ENCODE measurements at places on chromosomes 11 and 22.

DNA sequence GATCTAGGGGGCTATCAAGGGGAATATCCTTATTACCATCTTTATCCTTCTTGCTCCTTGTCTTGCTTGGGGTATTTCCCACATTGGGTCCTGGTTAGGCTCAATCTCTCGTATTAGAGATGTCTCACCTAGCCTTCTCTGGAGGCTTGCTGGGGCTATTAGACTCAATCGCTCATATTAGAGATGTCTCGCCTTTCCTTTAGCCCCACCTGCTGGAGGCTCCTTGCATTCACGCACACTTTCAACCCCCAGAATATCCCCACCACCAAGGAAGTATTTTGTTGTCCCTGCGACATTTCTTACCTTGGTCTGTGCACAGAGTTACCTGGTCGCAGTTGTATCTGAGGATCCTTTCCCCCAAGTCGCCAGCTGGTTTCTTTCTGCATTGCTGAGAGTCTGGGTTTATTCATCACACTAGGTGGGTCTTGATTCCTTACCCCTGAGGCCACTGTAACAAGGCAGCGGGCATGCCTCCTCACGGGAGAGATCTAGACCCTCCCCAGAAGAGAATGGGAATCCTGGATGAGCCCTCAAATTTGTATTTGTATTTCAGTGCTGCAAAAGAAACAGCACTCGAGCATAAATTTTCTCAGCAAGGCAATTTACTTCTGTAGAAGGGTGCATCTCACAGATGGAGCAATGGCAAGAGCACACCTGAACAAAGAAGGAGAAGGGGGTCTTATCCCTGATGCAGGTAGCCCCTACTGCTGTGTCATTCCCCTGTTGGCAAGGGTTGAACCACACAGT is 15.9 kb upstream of the HYLS1 start:
- DNase-seq, result no peak

GRCh38 chr11:75140269-75141138 is 10.4 kb upstream of the SLCO2B1 start:
- DNase-seq, result peak; percentile 48

DNA sequence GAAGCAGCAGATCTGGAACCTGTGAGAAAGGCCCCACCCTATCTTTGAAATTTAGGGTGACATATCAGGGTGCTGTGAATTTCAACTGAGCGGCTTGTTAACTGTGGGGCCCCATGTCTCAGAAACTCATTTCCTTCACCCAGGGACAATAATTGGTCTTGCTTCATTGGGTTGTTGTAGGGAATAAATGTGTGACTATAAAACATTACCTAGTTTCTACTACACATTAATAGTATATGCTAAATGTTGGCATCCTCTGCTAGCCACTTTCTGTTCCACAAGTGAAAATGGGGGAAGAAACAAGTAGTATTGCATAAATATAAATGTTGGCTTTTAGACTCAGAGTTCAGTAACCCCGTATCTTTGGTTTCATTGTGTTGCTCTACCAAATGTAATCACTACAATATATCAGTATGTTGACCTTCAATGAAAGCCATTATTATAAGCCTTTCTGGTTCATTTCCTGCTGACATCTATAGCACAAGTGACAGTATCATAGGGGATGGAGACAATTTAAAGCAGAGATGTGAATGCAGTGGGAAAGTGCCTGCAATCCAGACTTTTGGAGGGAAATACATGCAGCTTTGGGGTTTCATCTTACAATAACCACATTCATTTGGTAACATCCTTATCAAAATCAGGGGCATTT is 905.5 kb upstream of the RAG2 start:
- DNase-seq, result no peak

DNA sequence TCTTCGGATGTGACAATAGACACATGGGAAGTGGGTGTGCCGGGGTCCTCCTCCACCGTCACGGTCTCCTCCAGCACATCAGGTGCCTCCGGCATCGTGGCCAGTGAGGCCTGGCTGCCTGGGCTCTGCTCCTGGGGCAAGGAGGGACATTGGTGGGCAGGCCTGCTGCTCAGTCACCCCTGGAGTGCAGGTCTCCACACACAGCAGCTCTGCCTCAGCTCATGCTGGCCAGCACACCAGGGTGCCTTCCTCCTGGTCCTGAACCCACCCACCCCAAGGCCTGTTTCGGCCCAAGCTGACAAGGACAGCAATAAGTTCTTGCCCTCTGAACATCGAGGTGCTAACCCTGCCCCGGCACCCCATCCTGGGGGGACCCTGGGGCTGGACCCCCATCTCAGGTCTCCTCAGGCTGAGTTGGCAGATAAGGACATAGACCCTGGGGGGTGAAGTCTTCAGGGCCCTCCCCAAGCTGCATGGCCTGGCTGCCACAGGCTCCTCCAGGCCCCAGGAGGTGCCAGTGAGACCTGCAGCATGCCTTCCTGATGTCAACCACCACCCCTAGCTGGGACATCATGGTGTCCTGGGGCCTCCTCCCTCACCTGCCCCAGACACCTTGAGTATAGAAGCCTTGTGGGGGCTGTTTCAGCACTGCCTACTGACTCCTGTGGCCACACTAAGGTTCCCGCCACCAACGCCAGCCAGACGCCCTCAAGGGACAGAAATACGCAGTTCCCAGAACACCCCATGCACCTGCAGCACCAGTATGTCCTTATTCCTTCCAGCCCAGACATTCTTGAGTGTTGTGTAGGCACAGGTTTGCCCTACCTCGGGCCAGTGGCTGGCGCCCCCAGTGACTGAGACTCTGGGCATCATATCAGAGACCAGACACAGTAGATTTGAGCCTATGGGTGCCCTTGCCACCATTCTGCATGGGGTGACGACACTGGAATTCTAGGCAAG is 34.4 kb downstream of the ARVCF start:
- DNase-seq, result no peak

DNA sequence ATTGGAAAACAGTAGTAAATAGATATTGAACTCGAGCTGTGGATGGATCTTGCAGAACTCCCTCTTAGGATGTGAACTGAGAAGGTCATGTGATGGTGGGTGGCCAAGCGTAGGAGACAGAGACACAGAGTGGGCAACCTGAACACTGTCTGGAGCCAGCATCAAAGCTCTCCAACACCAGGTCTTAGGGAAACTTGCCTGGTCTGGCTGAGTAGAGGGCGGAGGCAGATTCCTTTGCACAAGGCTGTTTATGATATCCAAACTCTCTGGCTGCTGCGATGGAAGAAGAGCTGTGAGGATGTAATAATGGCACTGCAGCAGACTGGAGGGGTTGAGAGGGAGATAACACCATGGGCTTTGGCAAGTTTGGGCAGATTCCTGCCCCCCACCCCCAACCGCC is 10.1 kb downstream of the NAV2 start:
- DNase-seq, result no peak

DNA sequence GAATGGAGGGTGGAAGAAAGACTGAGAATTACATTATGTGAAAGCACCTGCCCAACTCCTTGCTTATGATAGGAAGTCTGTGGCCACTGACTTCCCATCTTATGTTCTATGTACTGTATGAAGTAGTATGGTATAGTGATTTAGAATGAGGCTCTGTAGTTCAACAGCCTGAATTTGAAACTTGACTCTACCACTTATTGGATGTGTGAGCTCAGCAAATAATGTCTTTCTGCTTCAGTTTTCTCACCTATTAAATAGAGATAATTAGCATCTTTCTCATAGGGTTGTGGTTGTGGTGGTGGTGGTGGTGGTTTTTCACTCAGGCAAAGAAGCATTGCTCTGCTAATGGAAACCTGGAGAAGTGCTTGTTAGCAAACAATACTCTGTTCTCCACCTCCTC is 121.6 kb downstream of the PAX6 start:
- no peak for DNase-seq

GRCh38 chr11:130101661-130102060 is 32.0 kb downstream of the APLP2 start:
- no peak for DNase-seq

DNA sequence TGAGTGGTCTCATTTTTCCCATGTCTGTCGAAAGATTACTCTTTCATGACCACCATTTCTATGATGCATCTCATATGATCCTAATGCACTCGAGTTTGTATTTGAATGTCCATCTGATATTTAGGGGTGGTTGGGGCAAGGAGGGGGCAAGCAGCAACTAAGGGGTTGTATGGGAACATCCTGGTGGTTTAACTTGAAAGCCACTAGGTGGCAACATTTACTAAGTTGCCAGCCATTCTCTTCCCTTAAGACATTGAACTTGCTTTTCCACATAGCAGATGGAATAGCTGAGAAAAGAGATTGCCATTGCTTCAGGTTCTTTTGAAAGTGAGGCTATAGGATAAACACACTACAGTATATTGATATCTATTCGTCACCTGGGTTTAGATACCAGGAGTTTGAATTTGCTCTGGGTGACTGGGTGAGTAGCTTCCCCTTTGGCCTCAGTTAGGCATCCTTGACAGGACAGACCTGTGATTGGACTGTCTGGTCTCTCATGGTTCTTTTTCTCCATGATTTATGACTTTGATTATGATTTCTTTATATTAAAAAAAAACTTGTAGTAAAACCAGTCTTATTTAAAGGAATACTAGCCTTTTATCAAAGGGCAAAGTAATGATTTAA is 32.4 kb downstream of the NF2 start:
- no peak for DNase-seq

DNA sequence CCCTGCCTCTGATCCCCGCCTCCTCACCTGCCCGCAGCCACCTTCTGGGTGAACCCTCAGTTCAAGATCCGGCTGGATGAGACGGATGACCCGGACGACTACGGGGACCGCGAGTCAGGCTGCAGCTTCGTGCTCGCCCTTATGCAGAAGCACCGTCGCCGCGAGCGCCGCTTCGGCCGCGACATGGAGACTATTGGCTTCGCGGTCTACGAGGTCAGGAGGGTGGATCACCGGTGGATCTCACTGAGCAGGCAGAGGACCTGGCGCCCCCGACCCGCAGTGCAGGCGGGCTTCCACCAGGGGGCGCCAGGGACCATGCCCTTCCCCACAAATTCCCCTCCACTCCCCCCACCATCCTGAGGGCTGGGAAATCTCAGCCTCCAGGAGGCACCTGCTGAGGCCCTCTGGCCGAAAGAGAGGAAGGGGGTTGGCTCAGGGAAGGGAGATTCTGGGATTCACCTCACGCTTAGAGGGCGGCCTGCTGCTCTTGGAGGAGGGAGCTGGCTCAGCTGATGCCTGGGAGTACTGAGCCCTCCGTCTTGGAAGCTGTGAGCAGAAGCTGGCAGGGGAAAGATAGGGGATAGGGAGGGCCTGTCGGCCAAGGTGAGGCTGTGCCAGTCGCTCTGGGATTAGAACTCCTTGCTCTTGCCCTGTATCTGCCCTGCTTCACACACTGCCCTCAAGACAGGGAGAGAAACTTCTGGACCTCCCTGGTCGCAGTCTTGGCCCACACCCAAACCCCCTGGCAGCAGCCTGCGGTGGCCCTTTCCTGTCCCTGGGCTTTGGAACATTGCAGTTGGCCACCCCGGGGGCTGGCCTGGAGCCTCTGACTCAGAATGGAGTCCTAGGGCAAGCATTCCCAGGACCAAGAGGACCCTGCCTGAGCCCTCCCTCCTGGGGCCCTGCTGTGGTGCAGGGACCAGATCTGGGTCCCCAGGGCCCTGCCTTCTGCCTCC is 23.2 kb downstream of the CAPN1 start:
- no peak for DNase-seq

- DNase-seq, result no peak
Measured at GRCh38 chr22:38153821-38154562, 27.6 kb downstream of the PLA2G6 start.

DNA sequence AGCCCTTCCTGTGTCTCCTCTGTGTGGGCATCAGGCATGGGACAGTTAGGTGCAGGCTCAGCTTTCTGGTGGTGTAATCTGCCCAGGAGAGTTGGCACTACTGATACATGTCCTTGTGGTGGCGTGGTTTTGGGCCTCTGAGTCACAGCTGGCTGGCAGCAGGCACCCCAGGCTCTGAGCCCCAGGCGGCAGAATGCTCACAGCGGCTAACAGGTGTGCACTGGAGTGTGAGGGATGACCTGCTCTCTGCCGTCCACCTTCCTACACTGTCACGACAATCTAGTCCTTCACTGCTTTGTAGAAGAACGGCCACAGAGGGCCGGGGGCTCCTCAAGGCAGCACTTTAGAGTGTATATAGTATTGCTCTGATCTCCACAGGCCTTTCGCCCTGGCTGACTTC is 100.3 kb upstream of the PITPNB start:
- DNase-seq, result no peak

DNA sequence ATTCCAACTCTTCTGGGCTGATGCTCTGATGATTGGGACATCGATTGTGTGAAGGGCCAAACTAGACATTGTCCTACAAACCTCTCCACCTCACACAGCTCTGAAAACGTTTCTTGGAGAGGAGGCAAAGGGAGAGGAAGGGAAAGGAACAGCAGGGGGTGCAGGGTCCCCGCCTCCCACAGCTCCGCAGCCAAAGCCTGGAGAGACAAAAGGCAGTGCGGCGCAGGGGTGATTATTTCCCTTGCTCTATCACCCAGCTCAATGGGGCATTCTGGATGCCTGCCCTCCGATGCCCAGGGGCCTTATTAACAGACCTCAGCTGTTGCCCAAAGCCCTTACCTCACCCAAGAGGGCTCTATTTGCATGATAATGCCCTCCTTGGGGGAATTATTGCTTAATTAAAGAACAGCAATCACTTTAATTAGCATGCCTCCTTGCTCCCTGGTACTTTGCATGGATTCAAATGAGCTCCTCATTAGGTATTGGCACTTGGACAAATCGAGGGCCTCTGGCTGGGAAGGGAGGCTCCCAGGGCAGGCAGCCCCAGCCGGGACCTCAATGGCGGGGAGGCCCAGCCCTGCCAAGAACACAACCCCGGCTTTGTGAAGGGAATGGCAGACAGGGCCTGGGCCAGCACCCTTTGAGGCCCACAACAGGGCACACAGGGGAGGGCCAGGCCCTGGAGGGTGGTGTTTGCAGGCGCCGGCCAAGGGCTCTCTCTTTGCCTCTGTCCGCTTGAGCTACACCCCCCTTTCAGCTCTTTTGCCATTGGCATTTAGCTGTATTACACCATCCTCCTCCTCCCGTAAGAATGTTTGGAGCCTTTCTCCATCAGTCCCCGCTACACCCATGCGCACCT is 19.8 kb upstream of the CDON start:
- DNase-seq, result no peak

DNA sequence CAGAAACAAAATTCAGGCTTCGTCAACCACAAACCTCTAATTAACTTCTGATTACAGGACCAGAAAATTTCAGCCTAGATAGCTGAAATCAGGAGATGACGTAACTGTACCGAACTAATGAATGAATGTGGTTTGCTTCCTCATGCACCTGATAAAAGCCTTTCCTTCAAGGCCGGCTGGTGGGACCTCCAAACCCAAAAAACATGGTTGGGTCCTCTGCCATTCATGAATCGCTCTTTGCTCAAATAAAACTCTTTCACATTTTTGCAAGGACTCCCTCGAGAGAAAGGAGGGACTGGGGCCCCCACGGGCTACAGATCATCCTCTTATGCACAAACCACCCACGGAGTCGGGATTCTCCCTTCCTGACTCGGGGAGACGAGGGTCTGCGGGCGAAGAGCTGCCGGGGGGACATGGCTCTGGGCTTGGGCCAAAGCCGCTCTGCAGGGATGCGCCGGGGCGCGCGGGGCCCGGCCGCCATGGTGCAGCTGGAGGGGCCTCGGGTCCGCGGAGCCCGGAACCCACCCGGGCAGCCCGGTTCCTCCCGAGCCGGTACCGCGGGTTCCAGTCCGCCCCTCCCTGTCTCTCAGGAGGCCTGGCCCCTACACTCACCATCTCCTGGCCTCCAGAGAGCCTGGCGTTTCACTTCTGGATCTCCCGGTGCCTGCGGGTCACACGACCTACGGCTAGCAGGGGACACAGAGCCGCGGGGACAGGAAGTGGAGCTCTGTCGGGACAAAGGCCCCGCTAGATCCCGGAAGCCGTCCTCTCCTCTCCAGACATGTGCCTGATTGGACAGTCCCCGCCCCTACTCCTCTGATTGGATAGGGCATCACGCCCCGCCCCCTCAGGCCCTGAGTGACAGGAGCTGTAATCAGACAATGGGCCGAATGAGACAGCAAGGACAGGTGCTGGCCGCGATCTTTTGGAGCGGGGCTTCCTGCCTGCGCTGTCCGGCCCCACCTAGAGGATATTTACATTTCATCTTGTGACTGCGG is at the start of gene ZNF195:
Gene ZNF195 (minus strand): TSS at position 721 of the 998 bp plus-strand sequence. CDS start 106 bp downstream, at position 615.
- DNase-seq, result peak; percentile 92

All from activated CD8-positive, alpha-beta memory T cell treated with anti-CD3 and anti-CD28 coated beads for 48 hours (primary cell).